GM12878 (cell line): ENCODE measurements at places on chromosomes 13 and 19. TPM values are rescaled to one million over a fixed set of nuclear protein-coding genes. Genes with fewer than 3 reads are reported as not detected.

DNA sequence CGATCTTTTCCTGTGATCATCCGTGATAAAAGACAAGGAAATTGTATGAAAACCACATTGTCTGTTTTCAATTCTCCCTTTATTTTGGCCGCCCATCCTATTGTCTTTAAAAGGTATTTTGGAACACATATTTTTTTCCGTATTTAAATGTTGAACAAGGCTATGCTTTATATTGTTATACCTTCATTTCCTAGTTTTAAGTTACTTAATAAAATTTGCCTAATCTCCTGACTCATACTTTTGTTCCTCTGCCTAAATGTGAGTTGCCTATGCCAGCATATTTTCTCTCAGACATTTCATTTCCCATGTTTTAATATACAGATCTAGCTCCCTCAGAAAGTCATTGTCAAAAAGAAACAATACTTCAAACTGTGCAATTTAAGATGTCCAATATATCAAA lies 104.2 kb downstream of the SLITRK6 start:
- no peaks in the 10 kb centered on the region for H3K27me3 ChIP-seq
- no peaks in the 10 kb centered on the region for H3K4me1 ChIP-seq
- no peak overlapping the region for H3K4me3 ChIP-seq
- DNase-seq, result no peak
- no peak overlapping the region for H3K27ac ChIP-seq

- no peaks in the 10 kb centered on the region for H3K36me3 ChIP-seq
- H3K27ac ChIP-seq, result no peak overlapping the region
- H3K4me3 ChIP-seq, result no peak overlapping the region
- H3K4me1 ChIP-seq, result no peaks in the 10 kb centered on the region
These were observed 121.0 kb downstream of the MRPL57 start for GRCh38 chr13:21297447-21297846.

DNA sequence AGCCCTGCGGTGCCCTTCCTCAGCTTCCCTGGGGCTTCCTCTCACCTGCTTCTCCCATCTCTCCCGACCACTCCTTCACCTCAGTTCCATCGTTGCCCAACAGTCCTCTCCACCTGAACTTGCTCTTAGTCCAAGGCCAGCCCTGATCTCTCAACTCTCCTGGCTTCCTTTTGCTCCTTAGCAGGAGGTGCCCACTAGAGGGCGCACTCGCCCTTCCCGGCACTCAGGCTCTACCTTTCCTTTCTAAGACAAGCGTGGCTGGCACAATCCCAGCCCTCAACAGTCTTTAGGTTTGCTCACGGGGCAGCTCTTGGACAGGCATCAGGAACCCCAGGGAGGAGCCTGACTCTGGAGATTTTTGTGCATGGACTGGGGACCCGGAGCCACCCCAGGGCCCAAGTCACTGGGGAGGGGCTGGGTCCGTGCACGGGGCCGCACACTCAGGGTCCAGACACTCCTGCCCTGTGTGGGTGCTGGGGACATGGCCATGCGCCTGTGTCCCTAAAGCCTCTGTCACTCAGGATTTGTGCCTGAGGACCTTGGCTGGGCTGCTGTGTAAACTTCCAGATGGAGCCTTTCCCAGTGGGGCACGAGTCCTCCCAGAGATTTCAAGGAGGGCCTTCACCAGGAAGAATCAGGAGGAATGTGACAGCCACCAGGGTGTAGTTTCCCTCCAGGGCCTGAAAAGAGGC lies 12.1 kb upstream of the CEACAM8 start:
- H3K36me3 ChIP-seq, result no peaks in the 10 kb centered on the region
- H3K27me3 ChIP-seq, result no peaks in the 10 kb centered on the region
- H3K27ac ChIP-seq, result no peak overlapping the region
- no peak for DNase-seq
- H3K4me3 ChIP-seq, result no peak overlapping the region

DNA sequence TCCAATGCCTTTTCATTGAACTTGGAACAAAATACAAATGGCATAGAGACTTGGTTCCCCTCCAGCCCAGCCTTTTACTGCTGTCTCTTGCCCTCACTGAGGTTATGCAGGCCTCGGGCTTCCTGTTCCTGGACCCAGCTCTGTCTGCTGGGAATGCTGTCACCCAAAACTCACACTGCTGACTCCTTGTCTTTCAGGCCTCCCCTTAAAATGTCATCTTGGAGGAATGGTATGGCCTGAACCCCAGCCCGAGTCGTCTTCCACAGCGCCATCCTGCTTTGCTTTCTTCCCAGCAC lies 9.7 kb upstream of the ANKRD10 start:
- DNase-seq, result no peak
- no peaks in the 10 kb centered on the region for H3K27me3 ChIP-seq
- peaks cover 21% of the 10 kb centered on the region for H3K4me1 ChIP-seq
- H3K4me3 ChIP-seq, result no peak overlapping the region
- H3K36me3 ChIP-seq, result no peaks in the 10 kb centered on the region

ATP1A3 gene
- total RNA-seq, result 0.64 and 0.72 TPM in 2 replicates

PGLYRP1 gene
- total RNA-seq, result not detected in 2 replicates

- no peaks in the 10 kb centered on the region for H3K36me3 ChIP-seq
- H3K27ac ChIP-seq, result no peak overlapping the region
- peaks cover 2% of the 10 kb centered on the region; the same call in 1 of the 2 replicates for H3K27me3 ChIP-seq
- DNase-seq, result no peak
- no peaks in the 10 kb centered on the region for H3K4me1 ChIP-seq
These were observed 1.0 kb upstream of the PLK5 start for GRCh38 chr19:1522838-1523237.

GRCh38 chr13:72637561-72637960 lies 89.9 kb downstream of the MZT1 start:
- no peaks in the 10 kb centered on the region for H3K36me3 ChIP-seq
- H3K27me3 ChIP-seq, result no peaks in the 10 kb centered on the region
- no peaks in the 10 kb centered on the region for H3K4me1 ChIP-seq
- H3K27ac ChIP-seq, result no peak overlapping the region

- no peaks in the 10 kb centered on the region for H3K27me3 ChIP-seq
- H3K4me1 ChIP-seq, result peaks cover 1% of the 10 kb centered on the region
- H3K4me3 ChIP-seq, result no peak overlapping the region
- DNase-seq, result no peak
- no peak overlapping the region for H3K27ac ChIP-seq
These were observed 245.0 kb downstream of the ABCC4 start for GRCh38 chr13:95056266-95056665.

DNA sequence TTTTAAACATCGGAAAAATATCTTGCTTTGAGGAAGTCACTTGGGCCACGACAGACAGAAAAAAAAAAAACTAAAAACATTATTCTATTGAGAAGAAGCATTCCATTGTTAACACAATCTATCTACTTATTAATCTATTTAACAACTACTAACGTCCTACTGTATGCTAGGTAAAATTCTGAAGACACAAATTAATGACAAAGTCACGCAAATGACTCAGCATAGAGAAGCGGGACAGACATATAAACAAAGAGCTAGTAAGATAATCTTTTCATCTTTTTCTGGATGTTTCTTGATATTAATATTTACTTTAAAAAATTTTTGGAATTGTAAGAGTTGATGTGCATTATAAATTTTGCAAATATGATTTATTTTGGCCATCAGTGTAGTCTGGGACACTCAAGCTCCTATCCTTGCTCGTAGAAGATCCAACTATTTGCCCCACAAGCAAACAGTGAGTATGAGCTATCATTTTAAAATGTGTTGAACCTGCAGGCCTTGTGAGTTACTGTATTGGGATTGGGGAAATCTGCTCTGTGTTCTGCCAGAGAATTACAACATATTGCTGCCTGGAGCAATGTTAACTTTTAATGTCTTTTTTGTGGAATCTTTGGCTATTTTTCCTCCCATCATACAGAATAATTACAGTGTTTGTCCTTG lies 109.1 kb downstream of the PCDH9 start:
- no peaks in the 10 kb centered on the region for H3K36me3 ChIP-seq
- no peaks in the 10 kb centered on the region for H3K27me3 ChIP-seq
- H3K4me1 ChIP-seq, result no peaks in the 10 kb centered on the region
- DNase-seq, result no peak
- H3K27ac ChIP-seq, result no peak overlapping the region
- H3K4me3 ChIP-seq, result no peak overlapping the region

- DNase-seq, result no peak
- no peak overlapping the region for H3K27ac ChIP-seq
- no peaks in the 10 kb centered on the region for H3K36me3 ChIP-seq
- H3K4me3 ChIP-seq, result no peak overlapping the region
- H3K4me1 ChIP-seq, result peaks cover 9% of the 10 kb centered on the region
- no peaks in the 10 kb centered on the region for H3K27me3 ChIP-seq
These were observed 24.2 kb upstream of the TTYH1 start for GRCh38 chr19:54390942-54391577.

- H3K4me3 ChIP-seq, result no peak overlapping the region
- H3K36me3 ChIP-seq, result no peaks in the 10 kb centered on the region
- no peak overlapping the region for H3K27ac ChIP-seq
- no peak for DNase-seq
These were observed 5.6 kb upstream of the SYDE1 start for GRCh38 chr19:15101479-15102082.

LRRC4B gene
- total RNA-seq, result not detected in 2 replicates

- DNase-seq, result no peak
- H3K27ac ChIP-seq, result no peak overlapping the region
- H3K27me3 ChIP-seq, result no peaks in the 10 kb centered on the region
- no peaks in the 10 kb centered on the region; the same call in 1 of the 2 replicates for H3K36me3 ChIP-seq
- H3K4me3 ChIP-seq, result no peak overlapping the region
These were observed 19.7 kb downstream of the RANBP3 start for GRCh38 chr19:5958074-5958850.

IL4I1 gene
- total RNA-seq, result 80.0 and 82.6 TPM in 2 replicates

CEACAM20 gene
- total RNA-seq, result not detected in 2 replicates
